SK-N-SH (cell line): ENCODE measurements at places on chromosomes 1 and 21. TPM values are rescaled to one million over a fixed set of nuclear protein-coding genes. Genes with fewer than 3 reads are reported as not detected.

DNA sequence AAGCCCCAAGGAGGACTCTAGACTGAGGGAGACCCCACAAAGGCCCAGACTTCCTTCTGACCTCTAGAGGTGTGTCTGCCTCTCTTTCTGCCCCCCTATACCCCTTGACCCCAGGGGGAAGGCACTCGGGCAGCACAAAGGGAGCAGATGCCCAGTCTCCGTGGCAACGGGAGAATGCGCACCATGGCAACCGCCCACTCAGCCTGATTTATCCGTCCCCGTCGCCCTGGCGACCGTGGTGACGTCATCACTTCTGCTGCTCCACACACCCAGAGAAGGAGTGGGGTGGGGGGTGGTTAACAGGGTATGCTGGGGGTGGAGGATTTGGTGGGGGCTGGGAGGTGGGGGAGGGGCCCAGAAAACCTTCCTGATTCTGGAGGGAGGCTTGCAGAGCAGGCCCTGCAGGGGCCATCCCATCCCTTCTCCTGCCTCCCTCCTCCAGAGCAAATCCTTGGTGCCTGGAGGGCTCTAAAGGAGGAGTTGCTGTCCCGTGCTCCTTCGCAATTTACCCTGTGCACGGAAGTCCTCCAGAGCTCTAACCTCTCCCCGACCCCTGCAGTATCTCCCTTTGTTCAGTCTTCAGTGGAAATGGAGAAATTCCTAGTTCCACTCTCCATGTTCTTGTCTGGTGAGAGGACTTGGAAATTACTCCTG is 6.3 kb downstream of the CELF3 start:
- peaks cover 4% of the 10 kb centered on the region; the same call in 1 of the 2 replicates for H3K27me3 ChIP-seq
- H3K27ac ChIP-seq: peak overlapping the region; percentile 79
- no peaks in the 10 kb centered on the region for H3K36me3 ChIP-seq
- DNase-seq: peak; percentile 94
- H3K4me1 ChIP-seq: peaks cover 42% of the 10 kb centered on the region; the same call in 1 of the 2 replicates

Gene RBP7
- polyA plus RNA-seq: 1.3 and 2.5 TPM in 2 replicates

DNA sequence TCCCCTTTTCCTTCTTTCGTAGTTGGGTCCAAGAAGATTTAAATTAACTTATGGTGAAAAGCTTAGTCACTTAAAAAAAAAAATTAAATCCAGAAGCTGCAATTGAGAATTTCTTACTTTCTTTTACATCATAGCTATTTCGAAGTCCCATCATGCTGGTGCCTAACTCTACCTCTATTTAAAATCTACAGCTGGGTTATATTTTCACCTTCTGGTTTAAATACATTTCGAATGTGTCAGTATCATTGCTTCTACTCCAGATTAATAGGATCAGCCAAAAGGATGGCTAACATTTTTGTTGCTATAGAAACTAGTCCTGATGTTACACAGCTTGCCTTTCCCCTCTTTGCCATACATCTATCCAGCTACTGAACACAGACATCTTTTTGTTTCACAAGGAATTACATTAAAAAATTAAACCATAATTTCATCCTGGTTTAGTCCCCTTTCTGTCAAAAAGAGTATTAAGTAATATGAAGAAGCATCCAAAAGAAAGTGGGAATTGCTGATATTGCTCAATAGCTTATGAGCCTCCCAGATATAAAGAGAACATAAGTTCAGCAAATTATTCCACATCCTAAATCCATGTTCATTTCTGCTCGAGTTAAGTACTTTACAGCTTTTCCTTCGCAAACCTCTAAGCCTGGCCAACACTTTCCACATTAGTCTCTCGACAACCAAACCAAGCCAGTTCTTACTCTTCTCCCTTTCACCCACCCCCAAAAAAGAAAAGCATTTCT is 396.7 kb upstream of the DAB1 start:
- H3K4me3 ChIP-seq: no peak overlapping the region
- no peaks in the 10 kb centered on the region for H3K27me3 ChIP-seq
- peaks cover 18% of the 10 kb centered on the region for H3K4me1 ChIP-seq
- DNase-seq: no peak

GRCh38 chr1:43298055-43298454 is 2.7 kb upstream of the TIE1 start:
- DNase-seq: no peak
- no peaks in the 10 kb centered on the region for H3K36me3 ChIP-seq
- no peak overlapping the region for H3K4me3 ChIP-seq
- H3K27me3 ChIP-seq: no peaks in the 10 kb centered on the region

Gene NOTCH2NLA
- polyA plus RNA-seq: 7.2 and 9.4 TPM in 2 replicates

DNA sequence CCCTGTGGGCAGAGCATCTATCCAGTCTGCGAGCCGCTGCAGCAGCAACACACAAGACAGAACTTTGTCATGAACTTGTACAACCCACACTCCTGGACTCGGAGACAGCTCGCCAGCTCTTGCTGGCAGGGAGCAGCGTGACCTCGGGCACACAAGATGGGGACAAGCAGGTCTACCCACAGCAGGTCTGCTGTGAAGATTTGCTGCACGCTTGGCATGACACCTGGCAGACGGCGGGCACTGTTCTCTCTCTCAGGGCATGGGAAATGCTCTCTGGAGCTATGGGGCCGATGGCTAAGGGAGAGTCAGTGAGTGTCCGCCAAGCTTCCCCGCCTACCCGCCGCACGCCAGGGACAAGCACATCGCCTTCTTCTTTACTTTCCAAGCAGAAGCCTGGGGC is 90.0 kb downstream of the STUM start:
- H3K27ac ChIP-seq: no peak overlapping the region
- DNase-seq: no peak
- H3K27me3 ChIP-seq: no peaks in the 10 kb centered on the region
- H3K4me3 ChIP-seq: no peak overlapping the region
- H3K4me1 ChIP-seq: no peaks in the 10 kb centered on the region

GRCh38 chr21:32770871-32771523 is 558 bp downstream of the PAXBP1 start:
- peak; percentile 80 for DNase-seq
- H3K4me1 ChIP-seq: peaks cover 18% of the 10 kb centered on the region
- peak overlapping the region; percentile 76 for H3K27ac ChIP-seq

Gene MNDA
- not detected in 2 replicates for polyA plus RNA-seq

Gene TMEM240
- 6.5 and 8.1 TPM in 2 replicates for polyA plus RNA-seq

DNA sequence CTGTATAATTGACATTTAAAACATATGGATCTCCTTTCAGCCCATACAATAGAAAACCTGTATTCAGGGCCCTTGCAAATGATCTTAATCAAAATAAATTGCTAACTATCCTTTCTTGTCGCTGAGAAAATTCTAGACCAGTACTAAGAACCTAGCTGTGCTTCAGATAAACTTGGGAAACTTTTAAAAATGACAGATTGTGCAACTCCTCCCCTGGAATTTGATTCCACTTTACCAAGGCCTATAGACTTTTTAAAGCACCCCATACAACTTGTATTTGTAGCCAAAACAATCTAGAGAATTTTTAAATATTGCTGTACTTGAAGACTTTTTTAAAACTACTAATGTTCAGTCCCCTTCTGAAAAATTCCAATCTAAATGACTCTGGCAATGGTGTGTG is 51.6 kb downstream of the ZNF644 start:
- no peaks in the 10 kb centered on the region for H3K27me3 ChIP-seq
- peaks cover 35% of the 10 kb centered on the region for H3K36me3 ChIP-seq
- H3K4me1 ChIP-seq: peaks cover 11% of the 10 kb centered on the region; the same call in 1 of the 2 replicates
- H3K27ac ChIP-seq: no peak overlapping the region
- no peak overlapping the region for H3K4me3 ChIP-seq

Gene SIM2
- polyA plus RNA-seq: not detected in 2 replicates

DNA sequence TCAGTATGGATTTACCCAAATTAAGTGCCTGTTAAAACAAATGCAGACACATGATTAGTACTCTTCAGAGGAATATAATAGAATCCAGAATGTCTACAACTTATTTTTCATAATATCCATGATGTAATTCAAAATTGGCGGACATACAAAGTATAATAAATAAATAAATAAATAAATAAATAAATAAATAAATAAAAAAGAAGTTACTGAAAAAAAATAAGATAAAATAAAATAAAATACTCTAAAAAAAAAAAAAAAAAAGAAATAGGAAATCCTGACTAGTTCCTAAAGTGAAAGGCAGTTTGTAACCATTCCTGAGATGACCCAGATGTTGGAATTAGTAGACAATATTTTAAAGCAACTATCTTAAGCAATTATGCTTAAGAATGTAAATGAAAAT is 219.0 kb upstream of the SPAG17 start:
- H3K4me1 ChIP-seq: no peaks in the 10 kb centered on the region
- no peak overlapping the region for H3K4me3 ChIP-seq
- no peak for DNase-seq

DNA sequence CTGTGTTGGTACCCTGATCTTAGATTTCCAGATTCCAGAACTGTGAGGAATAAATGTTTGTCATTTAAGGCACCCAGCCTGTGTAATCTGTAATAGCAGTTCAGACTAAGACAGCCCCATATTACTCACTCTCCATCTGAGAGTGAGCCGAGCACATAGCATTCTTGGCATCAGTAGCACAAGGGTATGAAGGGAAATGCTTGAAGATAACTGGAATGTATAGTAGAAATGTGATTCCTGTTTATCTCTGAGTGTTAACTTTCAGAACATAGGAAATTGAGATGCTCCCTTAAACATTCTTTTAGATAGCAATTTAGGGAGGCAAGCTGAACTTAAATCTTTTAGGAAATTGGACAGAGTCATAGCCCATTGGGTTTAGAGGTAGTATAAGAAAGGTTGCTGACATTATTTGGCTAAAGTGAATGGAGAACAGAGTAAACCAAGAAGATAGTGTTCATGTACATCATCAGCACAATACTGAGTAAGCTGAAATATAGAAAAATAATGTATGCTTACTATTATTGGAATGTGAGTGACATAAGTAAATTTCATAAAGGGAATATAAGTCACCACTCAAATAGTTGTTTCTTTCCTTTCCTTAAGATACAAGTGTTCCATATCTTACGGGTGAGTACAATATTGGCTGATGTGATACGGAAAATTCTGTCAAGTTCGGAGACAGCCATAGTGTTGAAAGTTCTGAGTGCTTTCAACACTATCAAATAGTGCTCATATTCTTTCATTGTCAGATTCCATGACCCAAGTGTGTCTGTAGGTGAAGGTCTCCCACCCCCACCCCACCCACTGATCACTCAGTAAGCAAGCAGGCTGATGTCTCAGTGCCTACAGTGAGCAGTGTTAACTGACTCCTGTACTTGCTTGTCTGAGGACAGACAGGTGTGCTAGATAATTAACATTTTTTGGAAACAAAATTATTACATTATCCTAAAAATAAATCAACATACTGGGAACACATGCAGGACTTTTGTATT is 73.7 kb downstream of the LRRC8D start:
- H3K4me3 ChIP-seq: no peak overlapping the region
- H3K27me3 ChIP-seq: no peaks in the 10 kb centered on the region
- H3K27ac ChIP-seq: peak overlapping the region; percentile 77
- 0 out of 2 replicates have a peak, but pooled peaks cover 4% of the 10 kb centered on the region for H3K36me3 ChIP-seq

GRCh38 chr1:3902571-3903091 is 2.6 kb upstream of the C1orf174 start:
- DNase-seq: no peak
- H3K4me1 ChIP-seq: no peaks in the 10 kb centered on the region
- no peak overlapping the region for H3K27ac ChIP-seq
- no peaks in the 10 kb centered on the region for H3K27me3 ChIP-seq
- H3K36me3 ChIP-seq: peaks cover 12% of the 10 kb centered on the region
- H3K4me3 ChIP-seq: no peak overlapping the region

- H3K27ac ChIP-seq: no peak overlapping the region
- no peaks in the 10 kb centered on the region for H3K4me1 ChIP-seq
- DNase-seq: no peak
Measured at GRCh38 chr1:153032073-153032472, 1.1 kb downstream of the SPRR1B start.

Gene FAM43B
- not detected in 2 replicates for polyA plus RNA-seq

DNA sequence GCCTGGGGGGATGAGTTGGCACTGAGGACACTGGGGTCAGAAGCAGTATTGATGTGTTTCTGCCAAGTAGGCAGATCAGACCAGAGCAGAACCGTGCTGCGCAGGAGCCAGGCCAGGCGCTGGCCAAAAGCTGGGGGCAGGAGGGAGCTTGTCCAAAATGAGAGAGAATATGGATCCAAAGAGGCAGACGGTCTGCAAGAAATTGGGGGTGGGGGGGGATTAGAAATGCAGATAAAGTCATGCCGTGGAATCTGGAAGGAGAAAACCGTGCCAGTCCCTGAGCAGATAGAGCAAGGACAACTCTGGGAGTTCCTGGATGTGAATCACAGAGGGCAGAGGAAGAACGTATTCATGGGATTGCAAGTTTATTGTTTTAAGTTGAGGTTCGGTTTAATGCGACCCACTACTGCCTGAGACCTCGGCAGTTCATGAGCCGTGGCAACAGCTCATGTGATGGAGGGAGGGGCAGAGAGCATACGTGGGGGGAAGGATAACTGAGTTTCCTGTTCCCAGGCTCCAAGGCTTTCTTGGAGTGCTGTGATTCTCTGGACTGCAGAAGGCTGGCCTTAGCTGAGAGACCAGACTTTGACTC is 224.0 kb downstream of the FGGY start:
- no peak for DNase-seq
- no peaks in the 10 kb centered on the region for H3K36me3 ChIP-seq
- H3K27me3 ChIP-seq: no peaks in the 10 kb centered on the region
- no peak overlapping the region for H3K4me3 ChIP-seq

Gene TTC24
- not detected in 2 replicates for polyA plus RNA-seq

DNA sequence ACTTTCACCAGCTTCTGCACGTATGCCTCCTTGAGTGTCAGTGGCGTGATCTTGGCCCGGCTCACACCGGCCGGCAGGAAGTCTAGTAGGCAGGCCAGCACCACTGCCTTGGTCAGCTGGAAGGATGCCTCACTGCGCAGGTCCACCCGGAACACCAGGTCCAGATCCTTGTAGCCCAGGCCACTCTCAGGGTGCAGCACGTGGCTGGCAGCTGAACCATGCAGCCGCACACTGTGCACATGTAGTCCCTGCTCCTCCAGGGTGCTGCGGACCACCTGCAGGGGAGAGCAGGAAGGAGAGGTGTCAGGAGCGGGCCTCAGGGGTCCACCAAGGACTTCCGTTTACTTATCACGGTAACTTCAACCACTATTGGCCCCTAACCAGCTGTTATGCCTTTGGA is 6.0 kb downstream of the TENT5B start:
- no peaks in the 10 kb centered on the region for H3K36me3 ChIP-seq
- H3K4me1 ChIP-seq: peaks cover 13% of the 10 kb centered on the region; the same call in 1 of the 2 replicates
- H3K27ac ChIP-seq: no peak overlapping the region
- no peak for DNase-seq

- no peaks in the 10 kb centered on the region; the same call in 1 of the 2 replicates for H3K27me3 ChIP-seq
- H3K27ac ChIP-seq: no peak overlapping the region
- H3K4me3 ChIP-seq: no peak overlapping the region
- DNase-seq: no peak
Measured at GRCh38 chr1:165575468-165576099, 31.8 kb downstream of the LRRC52 start.

- no peaks in the 10 kb centered on the region for H3K27me3 ChIP-seq
- H3K27ac ChIP-seq: no peak overlapping the region
- H3K4me1 ChIP-seq: no peaks in the 10 kb centered on the region
- no peak overlapping the region for H3K4me3 ChIP-seq
Measured at GRCh38 chr1:46166521-46167462, 8.1 kb upstream of the TSPAN1 start.

Gene ACTL8
- 0.05 TPM in 1 of 2 replicates, not detected in the other for polyA plus RNA-seq

- H3K27ac ChIP-seq: no peak overlapping the region
- H3K27me3 ChIP-seq: no peaks in the 10 kb centered on the region
- no peak overlapping the region for H3K4me3 ChIP-seq
- no peak for DNase-seq
Measured at GRCh38 chr1:29256394-29256793, 20.1 kb downstream of the PTPRU start.
